SJCRH30 (cell line): ENCODE measurements at places on chromosomes 7 and 10. TPM values are rescaled to one million over a fixed set of nuclear protein-coding genes. Genes with fewer than 3 reads are reported as not detected.

DNA sequence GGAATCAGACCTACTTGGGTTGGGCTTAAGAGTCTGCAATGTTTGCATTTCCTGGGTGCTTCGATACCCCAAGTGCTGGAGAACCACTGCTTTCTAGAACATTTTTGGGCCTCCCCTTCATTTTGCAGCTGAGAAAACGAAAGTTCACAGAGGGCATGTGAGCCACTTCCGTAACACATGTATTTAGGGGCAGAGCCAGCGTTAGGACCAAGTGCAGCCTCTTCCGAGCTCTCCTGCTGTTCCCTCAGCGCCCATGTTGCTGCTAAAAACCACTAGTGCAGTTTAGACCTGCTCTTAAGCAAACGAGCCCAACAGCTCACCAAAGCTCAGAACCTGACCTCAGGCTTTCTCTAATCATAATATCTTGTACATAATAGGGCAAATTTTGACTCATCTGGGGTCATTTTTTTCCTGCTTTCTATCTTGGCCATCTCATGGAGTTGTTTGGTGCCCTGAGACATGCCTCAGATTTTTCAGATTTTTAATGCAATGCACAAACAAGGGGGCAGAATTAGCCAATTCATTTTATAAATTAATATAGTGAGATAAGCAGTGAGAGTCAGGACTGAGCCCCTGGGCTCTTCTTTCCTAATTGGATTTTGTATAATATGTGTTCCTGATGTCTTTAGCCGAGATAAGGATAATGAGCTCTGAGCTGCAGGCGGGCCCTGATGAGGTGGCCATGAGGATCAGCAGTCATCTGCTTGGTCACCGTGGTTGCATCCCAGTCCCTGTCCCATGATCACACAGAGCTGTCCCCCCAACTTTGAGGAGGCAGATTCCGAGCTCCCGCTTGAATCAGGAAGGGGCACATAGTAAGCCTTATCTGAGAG lies 12.9 kb downstream of the BAG3 start:
- peaks cover 6% of the 10 kb centered on the region; the same call in 1 of the 2 replicates for H3K36me3 ChIP-seq
- H3K4me3 ChIP-seq = no peak overlapping the region

DNA sequence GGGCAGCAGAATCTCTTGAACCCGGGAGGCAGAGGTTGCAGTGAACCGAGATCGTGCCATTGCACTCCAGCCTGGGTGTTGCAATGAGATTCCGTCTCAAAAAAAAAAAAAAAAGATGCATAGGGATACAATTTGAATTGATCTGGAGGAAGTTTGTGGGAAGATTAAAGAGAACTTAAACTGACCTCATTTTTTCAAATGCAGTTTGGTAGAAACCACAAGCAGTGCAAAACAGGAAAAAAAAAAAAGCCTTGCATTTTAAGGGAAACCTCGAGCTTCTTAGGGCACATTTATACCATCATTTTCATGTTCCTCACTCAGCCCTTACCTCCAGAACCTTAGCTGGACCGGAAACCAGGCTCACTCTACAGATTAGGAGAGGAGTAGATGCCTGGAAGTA lies 2.8 kb downstream of the KCTD7 start:
- H3K27ac ChIP-seq = no peak overlapping the region
- no peaks in the 10 kb centered on the region for H3K4me1 ChIP-seq
- no peak overlapping the region for H3K4me3 ChIP-seq

DNA sequence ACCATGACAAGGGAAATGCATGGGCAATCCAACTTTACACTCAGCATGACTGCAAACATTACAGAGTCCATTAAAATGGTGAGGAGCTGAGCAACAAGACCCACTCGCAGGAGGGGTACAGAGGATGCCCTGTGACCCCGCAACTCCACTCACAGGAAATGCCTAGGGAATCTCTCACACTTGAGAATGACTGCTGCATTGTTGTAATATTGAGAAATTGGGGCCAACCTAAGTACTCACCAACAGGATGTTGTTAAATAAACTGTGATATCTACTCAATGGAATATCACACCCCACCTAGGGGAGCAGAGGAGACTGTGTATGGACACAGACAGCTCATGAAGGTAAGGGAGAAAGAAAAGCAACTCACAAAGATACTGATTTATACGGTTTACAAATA lies 53.4 kb upstream of the CAMK2B start:
- DNase-seq = no peak
- no peaks in the 10 kb centered on the region for H3K27me3 ChIP-seq
- no peaks in the 10 kb centered on the region for H3K36me3 ChIP-seq

DNA sequence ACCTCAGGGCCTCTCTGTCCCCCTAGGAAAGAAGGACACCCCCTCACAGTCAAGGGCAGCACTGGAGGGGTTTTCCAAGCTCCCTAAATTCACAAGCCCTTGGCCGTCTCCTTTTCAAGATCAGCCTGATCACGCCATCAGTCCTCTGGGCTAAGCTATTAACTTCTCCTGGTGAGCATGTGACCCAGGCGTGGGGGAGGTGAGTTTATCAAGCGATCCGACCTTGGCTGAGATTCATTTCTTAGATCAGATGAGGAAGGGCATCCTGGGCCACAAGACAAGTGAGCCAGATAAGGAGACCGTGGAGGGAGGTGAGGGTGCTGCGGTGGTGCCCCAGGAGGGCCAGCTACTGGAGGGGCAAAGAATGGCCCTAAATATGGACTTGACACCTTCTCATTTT lies 19.2 kb upstream of the EN2 start:
- no peak overlapping the region for H3K27ac ChIP-seq
- DNase-seq = no peak
- H3K4me1 ChIP-seq = no peaks in the 10 kb centered on the region
- no peaks in the 10 kb centered on the region for H3K36me3 ChIP-seq

GRCh38 chr10:43196131-43196980 lies 58.1 kb downstream of the CSGALNACT2 start:
- no peaks in the 10 kb centered on the region for H3K27me3 ChIP-seq
- no peaks in the 10 kb centered on the region for H3K36me3 ChIP-seq
- no peak overlapping the region for H3K4me3 ChIP-seq
- DNase-seq = no peak

DNA sequence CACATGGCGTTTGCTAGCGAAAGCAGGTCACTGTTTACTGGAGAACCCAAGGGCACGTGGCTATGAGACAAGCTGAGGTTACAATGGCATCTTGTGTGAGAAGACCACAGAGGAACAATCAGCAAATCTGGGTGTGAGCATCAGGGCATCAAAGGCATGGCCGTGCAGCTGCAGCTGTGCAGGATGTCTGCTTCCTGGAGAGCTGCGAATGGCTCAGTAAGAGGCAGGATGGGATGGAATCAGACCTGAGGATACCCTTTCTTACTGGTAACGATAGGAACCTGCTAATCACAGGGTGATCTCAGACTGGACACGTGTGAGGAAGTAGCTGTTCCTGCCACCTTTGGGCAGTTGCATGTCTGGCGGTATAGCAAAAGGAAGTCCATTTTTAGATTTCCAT lies 119.5 kb downstream of the RNF216 start:
- H3K36me3 ChIP-seq = peaks cover 12% of the 10 kb centered on the region
- DNase-seq = peak; percentile 67
- H3K4me3 ChIP-seq = no peak overlapping the region
- H3K4me1 ChIP-seq = peaks cover 23% of the 10 kb centered on the region

DNA sequence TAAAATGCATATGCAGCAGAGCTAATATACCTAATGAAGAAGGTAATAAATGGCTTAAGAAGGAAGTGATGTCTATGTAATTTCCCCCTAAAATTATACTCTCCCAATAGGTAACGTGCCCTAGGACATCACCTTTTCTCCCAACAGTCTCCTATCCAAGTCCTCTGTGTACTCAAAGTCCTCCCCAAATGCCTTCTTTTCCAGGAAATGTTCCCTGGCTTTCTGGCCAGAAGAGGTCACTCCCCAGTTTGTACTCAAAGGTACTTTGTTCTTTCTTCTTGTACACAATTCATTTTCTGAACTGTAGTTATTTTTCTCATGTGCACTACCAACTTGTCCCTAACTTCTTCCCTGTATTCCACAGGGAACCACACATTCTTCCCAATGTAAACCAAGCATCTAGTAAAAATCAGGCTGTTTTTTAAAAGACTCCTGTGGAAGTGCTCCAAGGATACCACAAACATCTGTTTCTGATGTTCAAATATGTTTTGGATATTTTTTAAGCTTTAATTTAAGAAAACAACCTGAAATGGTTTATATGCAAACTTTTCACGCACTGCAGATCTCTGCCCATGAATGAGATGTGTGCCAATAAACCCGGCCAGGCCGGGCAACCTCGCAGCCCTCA lies 262.3 kb upstream of the KLF14 start:
- H3K27me3 ChIP-seq = no peaks in the 10 kb centered on the region
- no peak for DNase-seq
- no peaks in the 10 kb centered on the region for H3K36me3 ChIP-seq
- no peak overlapping the region for H3K27ac ChIP-seq

GRCh38 chr7:87083865-87084519 lies 24.5 kb upstream of the ELAPOR2 start:
- no peaks in the 10 kb centered on the region for H3K27me3 ChIP-seq
- no peak for DNase-seq
- H3K27ac ChIP-seq = no peak overlapping the region
- H3K36me3 ChIP-seq = no peaks in the 10 kb centered on the region; the same call in 1 of the 2 replicates
- no peak overlapping the region for H3K4me3 ChIP-seq

DNA sequence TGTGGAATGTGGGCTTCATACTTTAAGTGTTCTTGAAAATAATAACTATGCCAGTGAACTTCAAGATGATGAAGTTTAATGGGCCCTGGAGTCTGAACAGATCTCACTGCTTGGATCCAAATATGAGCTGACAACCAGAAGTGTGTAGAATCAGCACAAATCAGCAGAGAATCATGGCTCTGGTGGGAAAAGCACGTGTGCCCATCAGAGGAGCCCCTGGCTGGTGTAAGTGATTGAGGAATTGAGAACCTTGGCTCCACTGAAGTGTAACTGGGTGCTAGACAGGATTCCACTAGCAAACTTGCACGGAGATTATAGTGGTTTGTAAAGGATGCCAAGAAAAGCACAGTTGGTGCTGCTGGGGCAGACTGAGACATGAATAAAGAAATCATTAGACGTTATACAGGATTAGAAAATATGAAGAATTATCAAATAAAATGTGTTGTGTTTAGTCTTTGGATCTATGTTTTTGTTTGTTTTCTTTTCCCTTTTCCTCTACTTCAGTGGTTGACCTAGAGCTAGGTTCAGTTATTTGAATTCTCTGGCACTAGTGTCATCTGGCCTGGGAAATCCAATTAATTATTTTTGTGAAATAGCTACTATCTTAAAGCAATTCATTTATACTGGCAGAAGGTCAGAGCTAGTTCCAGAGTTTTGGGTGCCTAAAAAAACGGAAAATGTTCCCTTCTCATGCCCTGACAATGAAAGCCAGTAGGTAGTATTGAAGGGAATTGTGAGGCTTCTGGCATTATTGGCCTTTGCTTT lies 175.7 kb upstream of the MEOX2 start:
- H3K27ac ChIP-seq = no peak overlapping the region
- DNase-seq = no peak
- H3K4me1 ChIP-seq = peaks cover 8% of the 10 kb centered on the region; the same call in 1 of the 2 replicates
- H3K4me3 ChIP-seq = no peak overlapping the region

GRCh38 chr7:33873518-33873917 lies 31.8 kb upstream of the BMPER start:
- H3K27ac ChIP-seq = no peak overlapping the region
- H3K36me3 ChIP-seq = no peaks in the 10 kb centered on the region

GRCh38 chr7:20839196-20839735 lies 52.6 kb upstream of the SP8 start:
- no peak for DNase-seq
- H3K27ac ChIP-seq = no peak overlapping the region
- H3K36me3 ChIP-seq = no peaks in the 10 kb centered on the region

- H3K4me3 ChIP-seq = no peak overlapping the region
- no peak overlapping the region for H3K27ac ChIP-seq
- H3K36me3 ChIP-seq = peaks cover 8% of the 10 kb centered on the region
- no peak for DNase-seq
- H3K27me3 ChIP-seq = no peaks in the 10 kb centered on the region
- no peaks in the 10 kb centered on the region for H3K4me1 ChIP-seq
Observed at GRCh38 chr10:11864727-11865126, 41.6 kb downstream of the PROSER2 start.

- peak overlapping the region; percentile 92 for H3K27ac ChIP-seq
- no peaks in the 10 kb centered on the region for H3K27me3 ChIP-seq
- no peak overlapping the region; the same call in 1 of the 2 replicates for H3K4me3 ChIP-seq
- peaks cover 39% of the 10 kb centered on the region for H3K4me1 ChIP-seq
- peak; percentile 90 for DNase-seq
Observed at GRCh38 chr10:79101560-79102497, 33.1 kb downstream of the ZMIZ1 start.

- no peak overlapping the region for H3K4me3 ChIP-seq
- peak; percentile 79 for DNase-seq
- peaks cover 19% of the 10 kb centered on the region for H3K4me1 ChIP-seq
- H3K27ac ChIP-seq = no peak overlapping the region
- H3K27me3 ChIP-seq = peaks cover 10% of the 10 kb centered on the region; the same call in 1 of the 2 replicates
- H3K36me3 ChIP-seq = 0 out of 2 replicates have a peak, but pooled peaks cover under 1% of the 10 kb centered on the region
Observed at GRCh38 chr7:100799037-100799896, 28.1 kb downstream of the EPHB4 start.

DNA sequence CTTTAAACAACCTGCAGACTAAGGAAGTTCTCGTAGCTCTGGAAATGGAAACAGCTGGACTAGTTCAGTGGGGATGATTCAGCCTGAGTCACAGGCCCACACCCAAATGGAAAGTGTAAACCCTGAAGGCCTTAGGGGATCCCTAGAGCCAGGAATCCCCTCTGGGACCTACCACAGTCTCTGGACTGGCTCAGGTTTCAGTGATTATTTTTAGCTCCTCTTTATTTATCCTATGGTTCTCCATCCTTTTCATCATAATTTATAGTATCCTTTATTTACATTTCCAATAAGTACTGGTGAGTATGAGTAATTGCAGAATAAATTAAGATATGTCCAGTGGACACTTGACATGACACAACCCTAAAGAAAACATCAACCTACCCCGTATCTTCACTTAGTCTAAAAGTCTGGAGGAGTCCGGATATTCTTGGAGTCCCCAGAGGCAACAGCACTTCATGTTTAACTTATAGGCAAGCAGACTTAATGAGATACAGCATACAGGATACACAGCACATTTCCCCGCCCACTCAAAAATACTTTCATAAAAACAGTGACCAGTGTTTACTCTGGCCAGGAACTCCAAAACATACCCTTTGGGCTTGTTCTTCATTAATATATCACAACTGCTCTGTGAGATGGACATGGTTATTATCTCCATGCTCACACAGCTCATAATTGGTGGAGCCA lies 28.4 kb upstream of the SEMA3E start:
- H3K36me3 ChIP-seq = no peaks in the 10 kb centered on the region
- H3K27me3 ChIP-seq = no peaks in the 10 kb centered on the region
- peaks cover 17% of the 10 kb centered on the region for H3K4me1 ChIP-seq

Gene C10orf67
- 0.15 and 0.16 TPM in 2 replicates for total RNA-seq

Gene FBXL13
- total RNA-seq = 0.75 and 0.76 TPM in 2 replicates

Gene CYP2C19
- total RNA-seq = not detected in 2 replicates

Gene GRID2IP
- 0.12 and 0.20 TPM in 2 replicates for total RNA-seq
